Foreskin keratinocyte (primary cell): ENCODE measurements at places on chromosomes 16 and 17. TPM values are rescaled to one million over a fixed set of nuclear protein-coding genes. Genes with fewer than 3 reads are reported as not detected.

CPHXL2 gene
- total RNA-seq, result not detected in 2 replicates

SLC5A11 gene
- not detected in 2 replicates for total RNA-seq

CSH2 gene
- total RNA-seq, result not detected in 2 replicates

GRIN2A gene
- total RNA-seq, result not detected in 2 replicates
